ENCODE measurements at places on chromosomes 1 and 21.

- DNase-seq: no peak
Observed at GRCh38 chr1:36109041-36109679, 15.9 kb downstream of the COL8A2 start.

GRCh38 chr1:239368436-239369109 lies 17.8 kb upstream of the CHRM3 start:
- DNase-seq: no peak

GRCh38 chr1:77991638-77992037 lies 12.8 kb upstream of the FUBP1 start:
- no peak for DNase-seq

GRCh38 chr1:166302989-166303758 lies 136.4 kb upstream of the FAM78B start:
- DNase-seq: no peak

DNA sequence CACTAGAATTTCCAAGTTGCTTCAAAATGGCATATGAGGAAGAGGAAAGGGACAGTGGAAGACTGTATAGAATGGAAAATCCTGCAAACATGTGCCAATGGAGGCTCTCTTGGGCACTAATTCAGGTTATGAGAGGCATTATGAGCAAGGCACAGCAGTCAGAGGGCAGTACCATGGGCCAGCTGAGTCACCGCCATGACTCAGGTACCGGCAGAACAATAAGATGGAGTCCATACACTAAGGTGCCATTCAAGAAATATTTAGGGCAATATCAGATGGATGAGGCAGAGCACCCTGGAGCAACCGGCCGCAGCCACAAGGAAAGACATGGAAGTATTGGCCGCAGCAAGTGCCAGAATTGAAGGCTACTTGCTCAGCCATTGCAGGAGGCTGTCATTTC lies 25.6 kb upstream of the VAV3 start:
- DNase-seq: no peak

GRCh38 chr1:114458237-114458777 lies 52.7 kb downstream of the TRIM33 start:
- DNase-seq: no peak

DNA sequence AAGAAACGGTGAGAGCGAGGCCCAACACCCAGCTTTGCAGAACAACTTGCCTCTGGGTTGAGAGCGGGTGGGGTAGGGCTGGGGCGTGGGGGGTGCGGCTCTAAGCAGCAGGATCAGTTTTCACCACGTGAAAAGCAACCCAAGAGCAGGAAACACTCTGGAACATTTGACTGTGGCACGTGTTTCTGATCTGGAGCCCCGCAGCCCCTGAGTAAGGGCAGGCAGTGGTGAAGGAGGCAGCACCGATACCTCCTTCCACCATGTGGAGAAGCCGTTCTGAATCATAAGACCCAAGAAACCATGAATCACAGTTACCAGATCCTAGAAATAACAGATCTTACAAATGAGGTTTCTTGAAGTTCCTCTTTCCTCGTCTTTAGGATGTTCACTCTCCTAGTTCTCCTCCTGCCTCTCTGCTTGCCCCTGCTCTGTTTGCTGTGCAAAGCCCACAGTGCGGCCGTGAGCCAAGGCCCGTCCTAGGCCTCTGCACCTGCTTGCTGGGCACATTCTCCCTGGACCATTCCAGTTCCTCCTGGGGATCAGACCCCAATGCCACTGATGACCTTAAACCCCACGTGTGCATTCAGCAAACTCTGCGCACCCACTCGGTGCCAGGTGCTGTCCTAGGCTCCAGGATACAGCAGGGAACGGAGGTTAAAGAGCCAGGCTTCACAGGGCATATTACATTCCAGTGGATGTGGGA lies 31.9 kb downstream of the SLC1A7 start:
- DNase-seq: no peak

- DNase-seq: peak; percentile 87
Observed at GRCh38 chr1:211885747-211886522, 55.4 kb upstream of the LPGAT1 start.

DNA sequence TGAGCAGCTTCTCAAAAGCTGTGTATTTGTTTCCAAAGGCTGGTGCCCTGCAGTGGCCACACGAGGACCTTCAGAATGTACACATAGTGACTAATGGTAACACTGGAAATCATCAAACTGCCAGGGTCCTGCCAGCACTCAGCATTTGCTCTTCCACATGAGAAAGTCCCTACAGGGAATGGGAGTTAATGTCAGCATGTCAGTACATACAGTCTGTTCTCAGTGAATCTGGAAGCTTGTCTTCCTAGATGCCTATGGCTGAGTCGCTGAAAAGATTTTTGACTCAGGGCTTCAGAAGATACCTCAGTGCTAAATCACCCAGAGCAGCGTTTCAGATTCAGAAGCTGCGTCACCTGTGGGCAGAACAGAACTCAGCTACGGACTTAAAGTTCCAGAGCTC lies 108.2 kb downstream of the CDC7 start:
- no peak for DNase-seq

DNA sequence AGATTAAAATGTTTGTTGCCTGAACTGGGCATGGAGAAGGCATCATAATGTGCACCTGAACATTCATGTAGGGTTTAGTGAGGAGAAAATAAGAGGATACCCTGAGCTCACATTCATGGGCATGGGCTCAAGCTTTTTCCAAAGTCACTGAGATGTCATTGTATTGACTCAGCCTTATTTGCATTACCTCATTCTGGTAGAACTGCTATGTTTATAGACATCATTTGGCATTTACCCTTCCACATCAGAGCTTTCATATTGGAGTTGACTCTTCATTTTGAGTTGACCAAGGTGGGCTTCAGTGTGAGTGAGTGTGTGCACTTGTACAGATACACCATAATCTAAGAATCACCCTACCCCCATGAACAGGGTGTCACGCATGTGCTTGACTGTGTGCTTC lies 143.2 kb downstream of the PBX1 start:
- no peak for DNase-seq
